ENCODE measurements at places on chromosomes 1 and 21.

GRCh38 chr1:90719330-90720144 is 2.4 kb upstream of the BARHL2 start:
- no peak for DNase-seq

DNA sequence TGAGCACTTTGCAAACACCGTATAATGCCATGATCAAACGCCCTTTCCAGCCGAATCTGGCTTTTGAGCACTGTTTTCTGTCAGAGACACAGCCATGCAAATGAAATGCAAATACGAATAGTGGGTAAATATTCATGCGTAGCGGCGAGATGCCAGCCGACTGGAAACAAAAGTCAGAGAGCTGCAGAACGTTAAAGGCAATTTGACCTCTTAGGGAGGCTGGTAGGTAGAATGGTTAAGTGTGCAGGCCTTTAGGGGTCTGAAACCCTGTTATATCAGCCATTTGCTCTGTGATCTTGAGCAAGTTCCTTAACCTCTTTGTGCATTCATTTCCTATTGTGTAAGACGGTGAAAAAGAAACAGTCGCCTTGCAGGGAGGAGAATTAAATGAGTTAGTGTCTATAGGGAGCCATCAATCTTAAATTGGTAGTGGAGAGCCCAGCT is 6.5 kb upstream of the SDHB start:
- DNase-seq: no peak

GRCh38 chr1:165456114-165456513 is 11.2 kb upstream of the RXRG start:
- no peak for DNase-seq

DNA sequence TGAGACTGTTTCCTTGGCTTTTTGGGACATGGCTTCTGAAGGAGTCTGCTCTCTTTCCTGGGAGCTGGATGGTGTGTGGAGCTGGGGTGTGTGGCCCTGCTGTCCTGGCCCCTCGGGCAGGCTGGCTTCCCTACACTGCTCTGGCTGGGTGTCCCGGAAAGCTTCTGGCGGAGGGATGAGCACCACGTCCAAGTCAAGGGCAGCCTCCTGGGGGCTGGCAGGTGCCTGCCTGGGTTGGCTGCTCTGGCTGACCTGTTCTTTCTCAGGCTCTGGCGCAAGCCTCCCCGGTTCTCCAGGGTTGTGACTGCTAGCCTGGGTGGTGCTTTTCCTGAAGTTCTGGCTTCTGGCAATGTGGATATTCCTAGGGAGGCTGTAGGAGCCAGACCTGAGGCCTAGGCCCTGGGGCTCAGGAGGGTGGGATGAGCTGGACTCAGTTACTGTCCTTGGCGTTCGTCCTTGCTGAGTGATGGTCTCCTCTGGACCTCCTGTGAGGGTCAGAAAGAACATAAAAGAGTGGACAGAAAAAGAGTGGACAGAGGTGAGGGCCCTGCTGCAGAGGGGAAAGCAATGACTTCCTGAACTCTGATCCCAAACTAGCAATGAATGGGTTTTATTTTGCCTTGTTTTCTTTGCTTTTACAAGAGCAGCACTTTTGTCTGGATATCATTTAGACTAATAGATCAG is 9.4 kb downstream of the C1orf116 start:
- no peak for DNase-seq

DNA sequence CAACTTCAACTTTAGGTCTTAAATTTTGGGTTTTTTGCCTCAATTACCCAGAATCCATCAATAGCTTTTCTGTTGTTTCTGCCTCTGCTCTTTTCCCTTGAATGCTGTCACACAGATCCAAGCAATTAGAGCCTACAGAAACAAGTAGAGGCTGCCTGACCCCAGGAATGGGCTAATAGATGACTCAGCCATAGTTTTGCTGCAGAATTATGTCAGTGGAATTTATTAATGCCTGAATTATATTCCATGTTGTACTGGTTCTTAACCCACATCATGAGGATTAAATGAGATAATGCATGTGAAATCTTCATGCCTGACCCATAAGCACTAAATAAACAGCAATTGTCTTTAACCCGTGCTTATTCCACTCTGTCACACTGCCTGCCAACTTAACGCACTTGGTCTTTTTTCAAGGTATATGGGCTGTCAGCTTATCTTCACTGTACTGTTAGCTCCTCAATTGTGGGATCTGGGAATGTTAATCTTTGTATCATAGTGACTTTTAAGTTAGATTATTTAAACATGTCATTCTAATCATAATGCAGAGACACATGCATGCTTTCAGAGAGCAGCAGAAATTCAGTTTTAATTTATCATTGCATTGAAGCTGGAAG is 213.3 kb downstream of the ROR1 start:
- DNase-seq: no peak

DNA sequence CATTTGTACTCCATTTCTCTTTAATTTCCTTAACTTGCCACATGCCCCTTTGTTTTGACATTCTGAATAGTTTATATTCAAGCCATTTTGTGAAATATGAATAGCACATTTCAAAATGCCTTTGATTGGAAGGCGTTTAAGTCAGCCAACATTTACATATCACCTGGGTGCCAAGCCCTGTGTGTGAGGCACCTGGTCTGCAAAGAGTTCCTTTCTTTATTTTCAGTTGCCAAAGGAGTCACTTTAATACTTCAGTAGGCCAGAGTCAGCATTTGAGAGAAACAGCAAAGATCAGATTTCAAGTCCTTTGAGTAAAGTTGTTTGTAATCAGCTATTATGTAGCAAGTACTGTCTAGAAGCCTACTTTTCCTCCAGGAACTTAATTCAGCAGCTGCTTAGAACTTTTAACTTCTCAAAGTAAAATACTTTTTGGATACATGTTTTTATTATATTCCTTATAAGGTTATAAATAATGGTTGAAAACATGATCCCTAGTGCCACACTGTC is 70.8 kb downstream of the DTL start:
- no peak for DNase-seq

DNA sequence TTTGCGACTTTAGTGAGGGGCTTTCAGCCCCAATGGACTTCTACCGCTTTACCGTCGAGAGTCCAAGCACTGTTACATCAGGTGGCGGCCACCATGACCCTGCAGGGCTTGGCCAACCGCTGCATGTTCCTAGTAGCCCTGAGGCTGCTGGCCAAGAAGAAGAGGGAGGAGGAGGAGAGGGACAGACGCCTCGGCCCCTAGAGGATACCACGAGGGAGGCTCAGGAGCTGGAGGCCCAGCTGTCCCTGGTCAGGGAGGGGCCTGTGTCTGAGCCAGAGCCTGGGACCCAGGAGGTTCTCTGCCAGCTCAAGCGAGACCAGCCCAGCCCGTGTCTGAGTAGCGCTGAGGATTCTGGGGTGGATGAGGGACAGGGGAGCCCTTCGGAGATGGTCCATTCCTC is 8.6 kb upstream of the SLC25A34 start:
- no peak for DNase-seq

- DNase-seq: no peak
Observed at GRCh38 chr1:113542221-113542701, 151.9 kb downstream of the MAGI3 start.

DNA sequence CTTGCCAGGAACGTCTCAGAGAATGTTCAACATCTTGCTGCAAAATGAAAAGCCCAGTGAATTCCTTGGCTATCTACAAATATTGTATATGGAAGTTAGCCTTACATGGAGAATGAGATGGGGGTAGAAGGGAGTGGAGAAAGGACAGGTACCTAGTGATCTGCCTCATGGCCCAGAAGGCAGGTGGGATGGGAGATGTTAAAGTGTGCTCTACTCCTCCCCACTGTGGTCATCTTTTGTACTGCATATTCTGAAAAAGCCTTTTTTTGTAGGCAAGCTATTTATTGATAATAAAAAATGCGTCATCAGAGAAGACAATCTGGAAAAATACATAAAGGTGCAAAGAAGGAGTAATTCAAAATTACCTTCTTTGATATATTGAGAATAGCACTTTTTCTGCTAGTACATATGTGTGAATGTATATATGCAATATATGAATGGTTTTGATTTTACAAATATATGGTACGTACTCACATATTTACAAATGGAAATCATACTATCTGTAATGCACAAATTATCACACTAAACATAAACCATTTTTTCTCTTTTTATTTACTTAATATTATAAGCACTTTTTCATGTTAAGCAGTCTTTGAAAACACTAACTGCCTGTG is 19.1 kb upstream of the SLC5A9 start:
- no peak for DNase-seq
